Inflammatory macrophage treated with lipopolysaccharide for 1 hour (primary cell): ENCODE measurements at places on chromosomes 2 and 18.

GRCh38 chr2:75844651-75845050, 133.9 kb upstream of the GCFC2 start:
- no peak for DNase-seq

DNA sequence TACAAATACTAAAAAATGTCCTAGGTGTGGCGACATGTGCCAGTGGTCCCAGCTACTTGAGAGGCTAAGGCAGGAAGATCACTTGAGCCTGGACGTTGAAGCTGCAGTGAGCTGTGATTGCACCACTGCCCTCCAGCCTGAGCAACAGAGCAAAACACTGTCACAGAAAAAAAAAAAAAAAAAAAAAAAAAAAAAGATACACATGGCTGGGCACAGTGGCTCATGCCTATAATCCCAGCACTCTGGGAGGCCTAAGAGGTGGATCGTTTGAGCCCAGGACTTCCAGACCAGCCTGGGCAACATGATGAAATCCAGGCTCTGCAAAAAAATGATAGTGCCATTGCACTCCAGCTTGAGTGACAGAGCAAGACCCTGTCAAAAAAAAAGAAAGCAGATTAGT, 13.7 kb downstream of the KANSL1L start:
- no peak for DNase-seq

- no peak for DNase-seq
These were observed 55.2 kb downstream of the DLGAP1 start for GRCh38 chr18:4399929-4400328.

DNA sequence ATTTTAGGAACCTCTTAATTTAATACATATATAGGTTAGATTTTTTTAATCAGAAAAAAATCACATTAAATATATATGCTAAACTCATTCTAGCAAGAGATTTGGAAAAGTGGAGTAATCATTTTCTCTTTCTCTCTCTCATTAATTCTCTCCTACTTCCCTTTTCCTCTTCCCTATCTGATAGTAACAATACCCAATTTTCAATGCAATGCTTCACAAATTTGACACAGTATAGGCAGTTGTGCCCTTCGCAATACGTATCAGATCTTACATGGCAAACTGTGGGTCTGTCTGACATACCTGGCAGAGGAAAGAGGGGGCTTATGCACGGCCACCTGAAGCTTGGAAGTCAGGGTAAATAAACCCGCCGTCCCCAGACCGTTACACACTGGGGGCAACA, 444.3 kb downstream of the NBAS start:
- no peak for DNase-seq

DNA sequence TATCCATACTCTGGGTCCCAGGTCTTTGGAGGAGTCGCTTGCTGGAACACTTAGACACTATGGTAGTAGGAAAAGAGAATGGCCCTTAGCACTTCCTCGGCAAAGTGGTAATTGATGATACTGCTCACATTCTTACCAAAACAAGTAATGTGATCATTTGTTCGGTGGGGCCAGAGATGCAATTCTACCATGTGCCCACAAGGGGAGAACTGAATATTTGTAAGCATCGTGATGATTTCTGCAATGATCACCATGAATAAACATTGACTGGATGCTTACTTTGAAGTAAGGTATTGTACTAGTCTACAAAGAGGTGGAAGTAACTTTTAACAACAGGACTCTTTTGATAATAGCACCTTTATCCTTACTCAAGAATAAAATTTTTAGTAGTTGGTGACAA, 109.7 kb downstream of the CD8B2 start:
- DNase-seq = no peak

DNA sequence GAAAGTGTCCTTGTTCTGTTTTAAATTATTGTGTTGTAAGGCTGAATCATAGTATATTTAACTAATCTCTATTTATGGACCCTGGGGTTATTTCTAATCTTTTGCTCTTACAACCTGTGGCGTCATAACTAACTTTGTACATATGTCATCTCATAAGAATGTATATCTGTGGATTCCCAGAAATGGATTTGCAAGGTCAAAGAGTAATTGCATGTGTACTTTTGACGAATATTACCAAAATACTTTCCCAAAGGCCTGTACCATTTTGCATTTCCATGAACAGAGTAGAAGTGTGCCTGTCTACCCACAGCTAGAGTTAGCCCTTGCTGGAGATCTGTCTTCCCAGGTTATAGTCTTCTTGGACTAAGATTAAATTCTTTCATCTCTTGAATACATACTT, 42.8 kb downstream of the SEMA4F start:
- peak; percentile 43 for DNase-seq

GRCh38 chr2:170152421-170152820, 25.5 kb upstream of the MYO3B start:
- peak; percentile 5 for DNase-seq

GRCh38 chr2:166163775-166164174, 36.0 kb upstream of the SCN1A start:
- DNase-seq = no peak

DNA sequence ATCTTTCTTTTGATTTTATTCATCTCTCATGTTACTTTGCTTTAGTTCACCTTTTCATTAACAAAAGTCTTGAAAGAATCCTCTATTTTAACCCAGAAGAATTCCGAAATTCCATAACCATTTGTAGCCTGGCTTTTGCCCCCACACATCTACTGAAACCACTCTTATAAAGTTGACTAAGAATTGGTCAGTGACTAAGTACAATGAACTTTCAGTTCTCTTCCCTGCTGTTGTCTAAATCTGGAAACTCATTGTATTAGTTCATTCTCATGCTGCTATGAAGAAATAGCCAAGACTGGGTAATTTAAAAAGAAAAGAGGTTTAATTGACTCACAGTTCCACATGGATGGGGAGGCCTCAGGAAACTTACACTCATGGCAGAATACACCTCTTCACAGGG, 49.9 kb upstream of the PNPT1 start:
- peak; percentile 8 for DNase-seq

DNA sequence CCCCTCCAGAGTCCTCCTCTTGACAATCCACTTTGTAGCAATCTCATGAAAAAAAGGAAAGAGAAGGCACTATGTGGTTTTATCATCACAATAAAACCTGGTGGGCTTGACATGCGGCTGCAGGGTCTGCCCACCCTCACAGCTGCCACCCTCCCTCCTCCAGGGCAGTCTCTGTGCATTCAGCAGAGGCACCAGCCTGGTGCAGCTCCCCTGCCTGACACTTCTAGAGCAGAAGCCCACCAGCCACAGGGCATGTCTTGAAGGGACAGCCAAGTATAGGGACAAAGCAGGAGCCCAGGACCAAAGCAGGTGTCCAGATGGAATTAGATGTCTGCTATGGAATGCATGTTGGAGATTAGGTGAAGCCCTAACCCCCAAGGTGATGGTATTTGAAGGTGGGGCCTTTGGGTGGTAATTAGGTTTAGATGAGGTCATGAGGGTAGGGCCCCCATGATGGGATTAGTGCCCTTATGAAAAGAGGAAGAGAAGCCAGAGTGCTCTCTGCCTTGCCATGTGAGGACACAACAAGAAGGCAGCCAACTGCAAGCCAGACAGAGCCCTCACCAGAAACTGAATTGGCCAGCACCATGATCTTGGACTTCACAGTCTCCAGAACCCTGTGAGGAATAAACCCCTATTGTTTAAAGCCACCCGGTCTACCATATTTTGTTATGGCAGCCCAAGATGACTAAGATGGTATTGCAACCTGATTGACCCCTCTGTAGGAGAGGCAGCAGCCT, 86.9 kb downstream of the MCFD2 start:
- no peak for DNase-seq

DNA sequence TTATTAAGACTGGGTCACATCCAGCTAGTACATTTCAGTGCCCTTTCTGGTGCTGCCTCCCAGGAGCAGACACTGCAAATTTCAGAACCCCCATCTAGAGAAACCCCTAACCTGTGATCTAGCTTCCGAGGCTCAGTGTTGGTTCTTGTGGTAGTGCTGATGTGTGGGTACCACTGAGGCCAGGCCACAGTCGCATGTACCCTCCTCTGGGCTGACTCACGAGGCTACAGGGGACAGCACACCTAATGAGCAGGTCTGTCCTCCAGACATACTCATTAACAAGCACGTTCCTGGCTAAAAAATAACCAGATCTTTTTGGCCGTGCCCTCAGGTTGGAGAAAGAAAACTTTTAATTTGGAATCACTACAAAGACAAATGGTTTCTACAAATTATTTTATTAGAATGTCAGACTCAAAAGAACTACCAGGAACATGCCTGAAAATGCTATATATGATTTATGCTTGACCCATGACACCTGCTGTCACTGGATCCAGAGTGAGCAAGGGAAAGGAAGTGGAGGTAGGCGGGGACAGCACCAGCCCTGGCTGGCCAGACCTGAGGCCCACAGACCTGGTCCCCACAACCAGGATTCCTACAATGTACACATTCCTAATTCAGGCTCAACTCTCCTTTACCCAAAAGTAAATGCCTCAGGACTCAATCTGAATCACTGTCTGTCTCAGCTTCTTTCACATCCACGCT, 8.5 kb downstream of the CIAO1 start:
- DNase-seq = no peak

- DNase-seq = no peak
These were observed 87.3 kb downstream of the ACAA2 start for GRCh38 chr18:49725809-49726674.

- no peak for DNase-seq
These were observed 4.5 kb upstream of the LIMS2 start for GRCh38 chr2:127679680-127680361.

DNA sequence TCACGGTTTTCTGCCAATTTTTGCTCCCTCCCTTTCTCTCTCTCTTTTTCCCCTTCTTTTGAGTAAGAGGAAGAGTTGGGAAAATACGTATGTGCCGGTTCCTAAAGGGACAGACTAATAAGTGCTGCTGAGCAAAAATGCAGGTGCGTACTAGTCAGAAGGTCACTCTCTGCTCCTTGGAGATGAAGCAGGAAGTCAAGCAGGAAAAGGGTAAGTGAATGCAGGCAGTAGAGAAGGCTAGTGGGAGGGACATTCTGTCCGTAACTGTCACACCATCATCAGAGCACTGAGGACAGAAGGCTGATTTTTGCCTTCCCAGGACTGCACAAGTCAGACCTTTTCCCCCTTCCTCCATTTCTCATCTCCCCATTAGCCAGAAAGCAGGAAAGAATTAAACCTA, 105.7 kb downstream of the CDH2 start:
- DNase-seq = no peak

GRCh38 chr18:76260941-76261472, 234.0 kb downstream of the ZNF516 start:
- DNase-seq = no peak

DNA sequence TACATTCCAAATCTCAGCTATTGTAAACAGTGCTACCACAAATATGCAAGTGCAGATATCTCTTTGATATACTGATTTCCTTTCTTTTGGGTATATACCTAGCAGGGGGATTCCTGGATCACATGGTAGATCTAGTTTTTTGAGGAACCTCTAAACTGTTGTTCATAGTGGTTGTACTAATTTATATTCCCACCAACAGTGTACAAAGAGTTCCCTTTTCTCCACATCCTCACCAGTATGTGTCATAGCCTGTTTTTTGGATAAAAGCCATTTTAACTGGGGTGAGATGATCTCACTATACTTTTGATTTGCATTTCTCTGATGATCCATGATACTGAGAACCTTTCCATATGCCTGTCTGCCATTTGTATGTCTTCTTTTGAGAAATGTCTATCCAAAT, 6.3 kb upstream of the CCNT2 start:
- peak; percentile 79 for DNase-seq

DNA sequence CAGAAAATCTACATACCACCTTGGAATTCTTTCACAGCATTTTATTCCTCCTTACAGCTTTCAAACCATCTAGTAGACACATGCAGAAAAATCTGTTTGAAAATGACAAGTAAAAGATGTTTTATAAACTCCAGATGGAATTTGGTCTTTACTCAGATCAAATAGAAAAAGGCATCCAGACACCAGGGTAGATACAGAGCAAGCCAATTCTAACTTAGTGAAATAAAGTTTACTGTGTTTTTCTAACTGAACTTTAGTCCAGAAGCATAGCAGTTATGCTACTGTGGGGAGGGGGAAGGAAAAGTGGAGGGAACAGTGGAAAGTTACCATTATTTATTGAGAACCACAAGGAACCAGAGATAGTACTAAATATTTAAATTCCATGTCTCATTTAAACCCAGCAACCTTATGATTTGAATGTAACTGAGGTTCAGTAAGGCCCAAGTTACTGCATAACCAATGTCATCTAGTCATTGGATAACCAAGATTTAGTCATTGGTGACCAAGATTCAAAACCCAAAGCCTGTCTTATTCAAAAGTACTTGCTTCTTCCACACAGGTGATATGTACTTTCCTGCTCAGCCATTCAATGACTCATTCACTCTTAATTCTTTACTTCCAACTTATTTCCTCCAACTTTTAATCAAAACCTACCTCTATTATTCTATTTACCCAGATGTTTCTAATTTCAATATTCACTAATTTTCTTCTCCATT, 57.7 kb downstream of the RAD51AP2 start:
- no peak for DNase-seq

DNA sequence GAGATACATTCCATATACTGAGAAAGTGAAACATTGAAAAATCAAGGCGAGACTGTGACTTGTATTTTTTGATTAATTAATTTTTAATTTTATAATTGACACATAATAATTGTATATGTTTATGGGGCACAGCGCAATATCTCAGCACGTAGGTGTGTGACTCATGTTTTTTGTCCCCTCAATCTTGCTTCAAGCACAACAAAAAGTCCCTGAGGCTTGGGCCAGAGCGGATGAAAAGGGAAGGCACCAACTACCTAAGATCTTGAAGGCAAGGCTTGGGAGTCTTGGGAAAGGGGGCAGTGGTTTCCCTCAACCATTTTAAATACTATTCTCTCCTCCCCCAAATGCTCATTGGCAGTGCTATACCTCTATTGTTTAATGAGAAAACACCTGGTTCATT, 9.9 kb downstream of the SGPP2 start:
- DNase-seq = no peak

DNA sequence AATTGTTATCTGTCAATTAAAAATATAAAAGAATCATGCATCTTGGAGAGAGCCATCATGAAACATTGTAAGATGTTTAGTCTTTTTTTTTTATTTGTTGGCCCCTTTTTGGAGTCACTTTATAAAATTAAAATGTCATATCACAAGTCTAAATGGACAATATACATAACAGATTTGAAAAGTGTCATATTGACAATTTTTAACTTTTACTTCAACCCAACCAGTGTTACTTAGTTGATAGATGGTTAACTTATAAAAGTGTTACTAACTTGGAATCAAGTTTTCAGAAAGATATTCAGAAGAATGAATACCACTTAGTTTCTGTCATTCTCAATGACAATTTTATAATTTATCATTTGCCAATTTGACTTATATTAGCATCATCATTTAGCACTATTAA, 218.3 kb downstream of the OTX1 start:
- DNase-seq = no peak

DNA sequence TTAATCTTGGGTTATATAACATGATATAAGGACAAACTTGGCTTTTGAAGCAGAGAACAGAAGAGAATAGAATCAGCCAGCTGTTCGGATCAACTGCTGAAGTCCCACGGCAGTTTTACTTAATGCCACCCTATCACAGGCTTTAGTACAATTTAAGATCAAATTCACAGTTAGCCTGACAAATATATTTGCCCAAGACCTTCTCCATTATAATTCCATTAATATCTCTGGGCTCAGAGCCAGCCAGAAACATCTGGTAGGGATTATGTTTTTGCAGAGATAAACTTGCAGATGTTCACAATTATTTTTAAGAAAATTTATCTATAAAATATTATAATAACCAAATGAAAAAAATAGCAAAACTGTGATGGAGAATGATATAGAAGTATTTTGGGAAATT, 381.4 kb downstream of the RAD51AP2 start:
- no peak for DNase-seq
